ENCODE measurements at places on chromosomes 13 and 19. TPM values are rescaled to one million over a fixed set of nuclear protein-coding genes. Genes with fewer than 3 reads are reported as not detected.

PSG7 gene
- not detected for total RNA-seq

GRCh38 chr13:106815545-106815944, 247.6 kb upstream of the ARGLU1 start:
- DNase-seq, result no peak

GRCh38 chr13:93942016-93942415, 537.5 kb downstream of the DCT start:
- DNase-seq, result no peak

GRCh38 chr13:72850959-72851677, 69.2 kb downstream of the PIBF1 start:
- DNase-seq, result no peak

DNA sequence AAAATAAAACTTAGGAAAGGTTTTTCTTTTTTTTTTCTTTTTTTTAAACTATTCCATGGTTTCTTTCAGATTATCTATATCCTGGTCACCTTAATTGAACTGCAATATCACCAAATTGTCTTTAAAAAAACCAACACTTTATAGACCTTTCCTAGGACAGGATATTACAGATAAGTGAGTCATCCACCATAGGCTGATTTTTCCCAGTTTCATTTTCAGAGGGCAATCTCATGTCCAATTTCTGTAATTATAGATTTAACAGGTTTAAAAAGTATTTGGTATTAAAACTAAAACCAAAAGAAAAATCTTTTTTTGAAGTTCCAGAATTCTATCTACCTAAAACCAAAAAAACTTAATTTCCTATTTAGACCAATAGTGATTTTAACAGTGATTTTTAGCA, 13.2 kb downstream of the SPART start:
- peak; percentile 71 for DNase-seq

GRCh38 chr19:4361152-4362046, 18.0 kb downstream of the MPND start:
- DNase-seq, result no peak

Data from dermis blood vessel endothelial cell (primary cell).